ENCODE measurements at places on chromosomes 3 and 15.
A peak's percentile ranks its signal among the peaks of the same experiment; 100 is the strongest.

DNA sequence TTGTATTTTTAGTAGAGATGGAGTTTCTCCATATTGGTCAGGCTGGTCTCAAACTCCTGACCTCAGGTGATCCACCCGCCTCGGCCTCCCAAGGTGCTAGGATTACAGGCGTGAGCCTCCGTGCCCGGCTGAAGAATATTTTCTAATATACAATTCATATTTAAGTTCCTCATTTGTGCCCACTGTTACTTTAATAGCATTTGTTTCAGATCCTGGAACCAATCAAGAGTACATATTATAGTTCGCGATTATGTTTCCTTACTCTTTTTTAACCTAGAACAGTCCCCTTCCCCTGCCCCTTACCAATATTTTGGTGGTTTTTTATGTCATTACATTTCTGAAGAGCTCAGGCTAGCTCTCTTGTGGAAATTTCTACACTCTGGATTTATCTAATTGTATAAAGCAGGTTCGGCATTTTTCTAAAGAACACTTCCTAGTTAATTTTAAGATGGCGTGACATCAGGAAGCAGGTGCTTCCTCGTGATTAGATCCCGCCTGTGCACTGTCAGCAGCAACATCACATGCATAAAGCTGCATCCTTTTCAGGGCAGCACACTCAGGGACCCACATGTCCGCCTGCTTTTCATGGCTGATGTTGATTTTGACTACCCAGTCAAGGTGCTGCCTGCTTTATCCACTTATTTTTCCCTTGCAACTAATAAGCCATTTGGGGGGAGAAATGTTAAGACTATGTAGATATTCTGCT, 88.7 kb upstream of the EPHB3 start:
- no peak for DNase-seq

GRCh38 chr3:146166826-146167225, 5.8 kb upstream of the PLOD2 start:
- no peak for DNase-seq

GRCh38 chr15:65982627-65983322, 113.5 kb downstream of the RAB11A start:
- DNase-seq: no peak

GRCh38 chr3:64355401-64355807, 130.1 kb upstream of the PRICKLE2 start:
- no peak for DNase-seq

DNA sequence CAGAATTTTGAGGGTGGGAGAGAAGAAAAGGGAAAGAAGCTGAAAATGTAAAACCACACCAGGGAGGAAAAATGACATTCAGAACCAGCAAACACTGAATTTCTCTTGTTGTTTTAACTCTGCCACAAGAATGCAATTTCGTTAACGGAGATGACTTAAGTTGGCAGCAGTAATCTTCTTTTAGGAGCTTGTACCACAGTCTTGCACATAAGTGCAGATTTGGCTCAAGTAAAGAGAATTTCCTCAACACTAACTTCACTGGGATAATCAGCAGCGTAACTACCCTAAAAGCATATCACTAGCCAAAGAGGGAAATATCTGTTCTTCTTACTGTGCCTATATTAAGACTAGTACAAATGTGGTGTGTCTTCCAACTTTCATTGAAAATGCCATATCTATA, 15.5 kb downstream of the GREM1 start:
- DNase-seq: no peak

DNA sequence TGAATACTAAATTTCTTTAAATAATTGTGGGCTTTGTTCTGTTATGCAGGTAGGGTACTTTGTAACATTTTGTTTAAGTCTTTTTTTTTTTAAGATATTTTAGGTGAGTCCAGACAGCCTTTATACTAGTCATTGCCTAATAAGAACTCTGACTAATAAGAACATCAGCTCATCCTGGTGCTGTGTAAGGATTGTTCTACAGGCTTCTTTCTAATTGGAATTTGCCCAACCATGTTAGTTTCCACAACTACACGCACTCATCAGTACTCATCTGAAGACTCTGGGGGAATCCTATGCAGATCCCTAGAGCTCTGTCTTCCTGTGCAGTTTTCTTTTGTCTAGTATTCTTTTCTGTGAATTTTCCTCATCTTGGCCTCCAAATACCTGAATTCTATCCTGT, 741.8 kb downstream of the IGSF11 start:
- DNase-seq: no peak

DNA sequence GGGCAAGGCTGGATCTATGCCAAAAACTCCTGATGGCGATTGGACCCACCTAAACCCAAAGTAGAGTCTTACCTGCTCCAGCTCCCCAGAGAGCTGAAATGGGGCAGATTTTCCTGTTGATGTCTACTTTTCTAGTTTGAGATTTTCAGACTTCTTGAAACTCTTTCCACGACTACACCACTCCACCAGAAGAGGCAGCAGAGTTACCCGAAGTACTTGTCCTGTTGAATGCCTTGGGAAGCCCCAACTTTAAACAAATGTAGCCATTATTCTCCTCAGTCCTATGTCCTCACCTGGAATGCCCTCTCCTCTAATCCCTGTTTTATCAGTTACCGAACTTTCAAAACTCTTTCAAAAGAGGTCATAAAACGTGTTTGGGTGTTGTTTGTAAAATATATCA, 843.8 kb downstream of the VGLL3 start:
- DNase-seq: no peak

DNA sequence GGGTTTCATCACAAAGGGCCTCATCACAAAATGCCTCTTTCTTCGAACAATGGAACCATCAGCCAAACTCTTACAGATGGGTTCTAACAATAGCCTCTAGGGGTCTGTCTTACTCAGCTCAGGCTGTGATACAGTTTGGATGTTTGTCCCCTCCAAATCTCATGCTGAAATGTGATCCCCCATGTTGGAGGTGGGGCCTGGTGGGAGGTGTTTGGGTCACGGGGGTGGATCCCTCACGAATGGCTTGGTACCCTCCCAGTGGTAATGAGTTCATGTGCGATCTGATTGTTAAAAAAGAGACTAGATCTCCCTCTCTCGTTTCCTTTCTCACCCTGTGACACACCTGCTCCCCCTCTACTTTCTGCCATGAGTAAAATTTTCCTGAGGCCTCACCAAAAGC, 47.9 kb upstream of the LIPC start:
- no peak for DNase-seq

GRCh38 chr3:191301017-191301416, 28.2 kb upstream of the CCDC50 start:
- no peak for DNase-seq

DNA sequence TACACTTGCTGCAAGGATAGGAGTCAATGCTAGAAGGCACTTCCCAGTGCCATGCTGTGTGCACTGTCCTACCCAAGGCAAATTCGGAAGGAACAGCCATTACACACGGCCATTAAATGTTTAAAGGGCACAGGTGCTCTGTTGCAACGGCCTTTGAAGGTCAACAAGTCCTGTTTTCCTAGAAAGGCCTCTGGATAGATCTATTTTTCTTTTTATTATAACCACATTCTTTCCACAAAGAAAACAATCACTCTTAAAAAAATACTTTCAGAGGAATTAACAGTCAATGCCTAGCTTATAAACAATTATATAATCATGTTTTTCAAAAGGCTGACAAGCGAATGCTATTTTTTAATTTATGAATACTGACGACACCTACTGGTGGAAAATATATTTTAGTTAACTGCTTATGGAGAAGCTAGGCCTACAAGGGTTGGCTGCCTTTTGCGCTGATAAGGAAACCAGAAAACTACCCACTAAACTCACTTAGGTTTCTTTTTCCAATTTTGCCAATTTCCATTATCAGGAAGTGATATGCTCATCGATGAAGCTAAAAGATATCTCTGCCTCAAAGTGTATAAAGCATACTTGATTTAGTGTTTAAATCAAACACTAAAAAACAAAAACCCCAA, 2.4 kb downstream of the ARHGEF3 start:
- peak; percentile 28 for DNase-seq

- no peak for DNase-seq
Measured at GRCh38 chr3:139024968-139025367, 4.2 kb upstream of the PRR23B start.

GRCh38 chr3:165156757-165157420, 39.3 kb downstream of the SLITRK3 start:
- DNase-seq: no peak

DNA sequence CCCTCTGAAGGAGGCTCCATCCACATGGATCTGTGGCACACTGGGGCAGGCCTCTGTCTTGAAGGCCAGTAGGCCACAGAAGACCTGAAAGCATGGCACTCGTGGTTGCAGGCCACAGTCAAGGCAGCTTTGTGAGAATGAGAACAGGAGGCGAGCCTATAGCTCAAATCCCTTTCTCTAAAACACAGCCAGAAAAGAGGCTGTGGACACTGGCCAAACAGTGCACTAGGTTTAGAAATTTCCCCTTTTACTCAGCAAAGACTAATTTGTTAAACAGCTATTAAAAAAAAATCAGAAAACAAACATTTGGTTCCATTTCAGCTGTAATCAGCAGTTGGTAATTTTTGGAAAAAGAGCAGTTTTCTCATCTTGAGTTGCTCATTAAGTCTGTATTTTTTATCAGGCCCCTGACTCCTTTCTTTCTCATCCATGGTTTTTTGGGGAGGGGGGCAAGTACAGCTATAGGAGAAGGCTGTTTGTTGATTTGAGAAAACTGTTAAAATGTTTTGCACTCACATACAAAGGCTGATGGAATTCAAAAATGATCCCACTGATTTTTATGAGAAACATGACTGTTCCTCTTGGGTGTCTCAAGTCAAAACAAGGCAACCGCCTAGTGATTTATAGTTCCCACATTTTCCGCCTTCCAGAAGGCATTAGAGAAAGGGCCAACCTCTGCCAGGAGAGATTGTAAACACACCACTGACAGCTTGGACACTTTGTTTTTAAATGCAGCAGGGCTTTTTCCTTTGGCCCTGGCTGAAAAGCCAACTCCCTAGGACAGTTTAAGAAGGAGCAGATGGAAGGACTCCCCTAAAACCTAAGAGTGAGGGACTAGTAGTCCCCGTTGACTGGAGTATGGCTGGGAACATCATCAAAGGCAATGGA, 28.1 kb downstream of the PARP16 start:
- no peak for DNase-seq

DNA sequence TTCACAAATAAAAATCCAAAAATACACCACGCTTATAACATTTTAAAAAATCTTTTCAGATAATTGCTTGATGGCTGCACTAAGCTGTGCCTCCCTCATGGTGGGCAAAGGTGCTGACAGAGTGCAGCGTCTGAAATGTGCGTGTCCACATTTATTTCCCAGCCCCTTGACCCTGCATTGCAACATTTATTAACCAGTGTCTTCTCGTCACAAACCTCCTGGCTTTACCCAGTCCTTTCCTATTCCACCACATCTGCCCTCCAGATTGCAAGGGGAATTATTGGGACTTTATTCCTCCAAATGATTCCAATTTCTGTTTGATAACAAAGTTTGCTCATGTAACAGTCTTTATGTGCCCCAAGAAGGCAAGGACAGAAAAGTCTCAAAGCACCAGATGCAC, 5.5 kb downstream of the RASGRP1 start:
- DNase-seq: no peak

- DNase-seq: no peak
Measured at GRCh38 chr3:190288836-190289235, 33.4 kb downstream of the CLDN1 start.

DNA sequence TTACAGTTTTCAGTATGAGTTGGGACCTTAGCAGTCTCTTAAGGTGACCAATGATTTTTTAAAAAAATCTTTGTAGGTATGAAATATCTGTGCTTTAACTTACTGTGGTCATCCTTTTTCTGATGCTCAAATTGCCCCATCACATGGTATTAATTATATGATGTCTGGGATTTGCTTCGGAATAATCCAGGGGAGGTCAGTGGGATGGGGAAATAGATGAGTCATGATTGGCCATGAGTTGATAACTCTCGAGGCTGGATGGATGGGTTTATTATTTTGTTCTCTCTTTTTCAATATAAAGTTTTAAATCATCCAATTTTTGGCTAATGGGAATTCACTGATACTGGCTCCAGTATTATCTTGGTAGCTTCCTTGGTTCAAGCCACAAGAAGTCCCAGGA, 370.3 kb upstream of the TPM1 start:
- DNase-seq: peak; percentile 58

DNA sequence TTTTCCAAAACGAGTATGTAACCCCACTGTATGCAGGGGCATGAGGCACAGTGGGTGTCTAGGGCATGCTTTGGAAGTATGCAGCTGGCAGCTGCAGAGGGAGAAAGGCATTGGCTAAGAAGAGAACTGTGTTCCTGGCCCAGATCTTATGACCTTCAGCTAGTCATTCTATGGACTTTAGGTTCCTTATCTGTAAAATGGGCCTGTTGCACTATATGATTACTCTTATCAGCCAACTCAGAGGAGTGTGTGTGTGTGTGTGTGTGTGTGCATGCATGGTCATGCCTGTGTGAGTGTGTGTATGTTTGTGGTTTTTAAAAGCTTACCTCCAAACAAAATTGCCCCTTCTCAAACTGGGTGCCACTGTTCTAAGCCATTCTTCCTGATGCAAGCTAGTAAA, 27.4 kb upstream of the CHST2 start:
- DNase-seq: no peak

- no peak for DNase-seq
Measured at GRCh38 chr3:112776836-112777235, 69.8 kb downstream of the CD200R1L start.

DNA sequence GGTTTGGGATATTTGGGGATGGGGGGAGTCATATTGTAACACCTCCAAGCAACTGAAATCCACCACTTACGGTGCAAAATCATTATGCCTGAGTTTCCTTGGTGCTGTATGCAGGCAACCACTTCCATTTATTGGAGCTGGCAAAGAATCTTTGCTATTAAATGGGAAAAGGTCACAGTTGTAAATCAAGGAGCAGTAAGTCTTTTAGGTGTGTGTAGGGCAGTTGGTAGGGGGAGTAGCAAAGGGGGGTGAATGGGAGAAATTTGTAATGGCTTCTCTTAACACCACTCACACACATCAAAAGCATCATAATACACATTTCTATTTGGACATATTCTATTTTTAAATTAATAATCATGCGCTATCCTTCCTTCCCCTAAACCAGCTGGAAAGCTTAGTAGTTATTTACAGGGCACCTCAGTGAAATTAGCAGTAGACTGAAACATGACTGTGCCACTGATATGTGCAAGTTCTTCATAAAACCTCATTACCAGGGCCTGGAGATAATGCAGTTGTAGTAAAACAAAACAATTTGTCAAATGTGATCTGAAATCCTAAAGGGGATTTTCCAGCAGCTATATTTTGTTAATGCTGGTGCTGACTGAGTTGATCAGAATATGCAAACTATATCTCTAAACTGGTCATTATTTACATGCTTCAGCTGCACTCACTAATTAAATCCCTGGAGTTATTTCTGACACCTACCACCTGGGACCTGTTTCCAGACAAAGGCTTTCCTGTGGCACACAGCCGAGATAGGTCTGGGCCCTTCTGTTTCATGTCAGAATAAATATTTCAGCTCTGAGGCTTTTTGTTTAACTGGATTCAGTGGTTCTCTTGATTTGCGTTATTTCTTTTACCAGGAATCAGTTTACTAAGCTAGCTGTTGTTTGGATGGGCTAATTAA, 90.1 kb downstream of the B3GALNT1 start:
- no peak for DNase-seq

DNA sequence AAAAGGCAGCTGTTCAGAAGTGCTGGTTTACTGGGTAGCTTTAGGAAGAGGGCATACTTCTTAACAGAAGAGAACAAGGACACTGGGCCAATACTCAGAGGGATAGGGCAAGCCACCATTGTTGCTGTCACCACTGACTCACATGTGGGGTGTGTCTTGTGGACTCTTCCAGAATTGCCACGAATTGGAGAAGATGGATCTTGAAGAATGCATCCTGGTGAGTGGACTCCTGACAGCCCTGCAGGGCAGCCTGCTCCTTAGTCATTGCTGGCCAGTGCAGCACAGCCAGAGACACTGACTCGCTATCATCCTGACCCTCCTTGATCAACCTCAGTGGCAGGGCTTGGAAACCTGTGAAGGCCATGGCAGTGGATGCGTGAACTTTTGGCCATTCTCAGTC, 62.3 kb downstream of the UBP1 start:
- DNase-seq: no peak
